ENCODE measurements at places on chromosomes 5 and 9.

- DNase-seq = no peak
Measured at GRCh38 chr5:167969998-167970397, 321.4 kb upstream of the WWC1 start.

- DNase-seq = no peak
Measured at GRCh38 chr5:122140900-122141299, 11.6 kb downstream of the ZNF474 start.

GRCh38 chr9:13529321-13530104, 250.0 kb upstream of the MPDZ start:
- no peak for DNase-seq

DNA sequence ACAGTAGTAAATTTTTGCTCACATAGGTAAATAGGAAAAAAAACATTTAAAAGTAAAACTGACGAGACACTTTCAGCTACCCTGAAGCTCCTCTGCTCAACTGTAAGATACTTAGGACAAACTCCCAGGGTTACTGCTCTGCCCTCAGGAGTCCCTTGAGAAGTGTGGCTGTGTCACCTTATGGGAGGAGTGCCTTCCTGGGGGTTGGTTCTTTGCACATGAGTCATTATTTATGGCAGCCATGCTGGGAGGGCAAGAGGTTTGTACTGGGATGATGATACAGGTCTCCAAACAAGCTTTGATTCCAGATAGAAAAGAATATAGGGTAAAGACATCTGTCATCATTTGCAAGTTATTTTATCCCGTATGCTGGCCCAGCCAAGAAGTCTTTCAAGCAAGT, 45.9 kb downstream of the TTC1 start:
- no peak for DNase-seq

DNA sequence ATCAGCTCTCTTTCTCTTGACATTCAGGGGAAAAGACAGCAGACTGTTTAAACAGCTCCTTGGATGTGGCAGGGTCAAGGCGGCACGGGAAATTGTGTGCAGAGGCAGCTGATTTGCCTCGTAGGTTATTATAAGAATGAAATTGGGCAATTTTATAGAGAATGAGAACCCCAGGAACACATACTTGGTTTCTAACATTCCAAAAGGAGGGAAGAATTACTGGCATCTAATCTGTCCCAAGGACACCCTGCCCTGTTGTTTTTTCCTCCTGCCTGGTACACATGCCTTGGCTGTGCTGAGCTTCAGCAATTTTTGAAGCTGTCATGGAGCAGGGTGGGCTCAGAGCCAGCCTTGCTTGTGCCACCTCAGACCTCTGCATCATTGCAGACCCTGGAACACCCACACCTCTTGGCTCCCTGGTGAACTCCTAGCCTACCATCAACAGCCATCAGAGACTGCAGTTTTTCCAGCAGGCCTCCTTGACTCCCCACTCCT, 143.6 kb downstream of the BOD1 start:
- DNase-seq = no peak

DNA sequence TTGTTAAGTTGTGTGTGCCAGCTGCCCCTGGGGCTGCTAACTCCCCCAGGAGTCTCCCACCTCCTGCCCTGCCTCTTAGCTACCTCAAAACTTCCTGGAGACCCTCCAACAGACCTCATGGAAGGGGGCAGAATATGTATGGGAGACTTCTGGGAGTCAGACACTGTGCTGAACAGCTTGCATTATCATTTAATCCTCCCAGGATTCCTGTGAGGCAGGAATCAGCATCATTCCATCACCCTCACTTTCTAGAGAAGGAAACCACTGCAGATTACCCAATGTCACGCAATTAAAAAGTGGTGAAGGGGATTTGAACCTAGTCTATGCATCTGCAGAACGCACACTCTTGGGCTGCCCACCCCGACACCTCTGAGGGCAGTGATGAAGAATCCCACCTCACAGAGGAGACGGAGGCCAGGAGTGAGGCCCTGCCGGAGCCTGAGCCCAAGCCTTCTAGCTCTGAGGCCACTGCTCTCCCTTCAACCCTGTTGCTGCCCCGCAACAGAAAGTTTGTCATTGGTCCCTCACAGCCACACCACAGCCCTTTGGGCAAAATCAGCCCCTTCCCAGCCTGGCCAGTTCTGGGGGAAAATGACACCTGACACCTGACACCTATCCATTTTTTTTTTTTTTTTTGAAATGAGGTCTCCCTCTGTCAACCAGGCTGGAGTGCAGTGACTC, 30.3 kb upstream of the IL17B start:
- DNase-seq = no peak

DNA sequence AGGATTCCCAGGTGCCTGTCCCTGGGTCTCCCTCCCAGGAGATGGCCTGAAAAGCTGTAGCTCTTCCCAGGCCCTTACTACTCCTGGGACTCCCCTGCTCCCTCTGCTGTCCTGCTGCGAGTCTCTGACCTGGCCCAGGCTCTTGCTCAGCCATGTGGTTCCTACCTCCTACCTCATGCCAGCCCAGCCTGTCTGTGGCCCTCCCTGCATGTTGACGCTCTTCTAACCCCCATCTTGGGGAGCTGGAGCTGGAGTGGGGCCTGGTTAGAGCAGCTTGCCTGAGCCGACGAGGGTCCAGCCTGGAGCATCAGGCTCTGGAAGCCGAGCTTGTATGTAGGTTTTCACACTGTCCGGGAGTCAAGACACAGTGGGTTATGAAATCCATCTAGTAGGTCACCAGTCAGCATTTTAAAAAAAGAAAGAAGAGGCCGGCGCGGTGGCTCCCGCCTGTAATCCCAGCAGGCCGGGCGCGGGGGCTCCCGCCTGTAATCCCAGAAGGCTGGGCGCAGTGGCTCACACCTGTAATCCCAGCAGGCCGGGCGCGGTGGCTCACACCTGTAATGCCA, 244.4 kb downstream of the FANCC start:
- DNase-seq = no peak

DNA sequence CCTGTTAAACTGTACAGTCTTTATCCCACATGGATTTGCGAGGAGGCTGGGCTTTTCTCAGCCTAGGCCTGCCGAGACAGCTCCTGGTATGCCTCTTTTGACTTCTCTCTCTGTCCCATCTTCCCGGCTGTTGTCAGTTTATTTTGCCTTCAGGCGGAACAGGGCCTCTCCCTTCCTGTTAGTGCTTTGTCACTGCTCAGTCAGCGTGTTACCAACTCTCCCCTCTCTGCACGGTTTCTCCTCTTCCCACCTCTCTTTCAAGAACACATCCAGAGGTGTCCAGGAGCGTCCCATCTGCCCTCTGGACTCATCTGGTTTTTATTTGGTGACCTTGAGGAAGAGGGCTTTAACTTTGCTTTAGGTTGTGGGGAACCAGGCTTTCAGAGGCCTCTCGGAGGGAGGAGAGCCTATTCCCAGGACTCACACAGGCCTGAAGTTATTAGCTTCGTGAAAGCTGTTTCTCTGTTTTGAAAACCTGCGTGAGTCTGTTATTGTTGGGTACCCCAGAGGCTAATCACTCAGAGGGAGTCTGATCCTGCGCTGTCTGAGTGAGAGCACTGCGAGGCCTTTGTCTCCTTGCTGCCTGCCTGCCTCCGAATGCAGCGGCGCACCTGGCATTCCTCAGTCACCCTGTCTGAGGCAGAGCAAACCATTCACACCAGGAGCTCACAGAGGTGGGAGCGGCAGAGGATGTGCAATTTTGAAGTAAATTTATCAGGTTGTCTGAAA, 234.4 kb upstream of the MPDZ start:
- no peak for DNase-seq

- peak; percentile 10 for DNase-seq
Measured at GRCh38 chr9:34546834-34547827, 24.3 kb upstream of the ENHO start.

GRCh38 chr9:35658137-35658967, at the start of gene CCDC107:
Gene CCDC107, plus strand, starts transcription at chr9:35658292. Its CDS starts 88 bp downstream, at chr9:35658380.
- DNase-seq = peak; percentile 69

- no peak for DNase-seq
Measured at GRCh38 chr9:114894206-114894605, 36.2 kb downstream of the TNFSF8 start.

DNA sequence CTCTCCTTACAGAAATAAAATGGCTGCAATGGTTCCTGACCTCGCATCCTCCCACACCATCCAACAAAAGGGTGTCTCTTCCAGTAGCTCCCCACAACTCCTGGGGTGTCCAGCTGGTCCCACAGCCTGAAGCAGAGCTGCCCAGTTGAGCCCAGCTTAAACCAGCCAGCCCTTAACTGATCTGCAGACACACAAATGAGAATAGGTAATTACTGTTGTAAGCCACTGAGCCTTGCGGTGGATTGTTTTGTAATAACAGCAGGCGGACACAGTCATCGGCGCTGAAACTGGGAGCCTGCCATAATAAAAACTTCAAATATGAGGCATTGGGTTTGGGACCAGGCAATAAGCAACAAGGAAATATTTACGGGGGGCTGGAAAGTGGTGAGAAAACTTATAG, 10.4 kb upstream of the ZBTB43 start:
- no peak for DNase-seq

GRCh38 chr5:76445063-76445462, 42.0 kb downstream of the IQGAP2 start:
- no peak for DNase-seq

DNA sequence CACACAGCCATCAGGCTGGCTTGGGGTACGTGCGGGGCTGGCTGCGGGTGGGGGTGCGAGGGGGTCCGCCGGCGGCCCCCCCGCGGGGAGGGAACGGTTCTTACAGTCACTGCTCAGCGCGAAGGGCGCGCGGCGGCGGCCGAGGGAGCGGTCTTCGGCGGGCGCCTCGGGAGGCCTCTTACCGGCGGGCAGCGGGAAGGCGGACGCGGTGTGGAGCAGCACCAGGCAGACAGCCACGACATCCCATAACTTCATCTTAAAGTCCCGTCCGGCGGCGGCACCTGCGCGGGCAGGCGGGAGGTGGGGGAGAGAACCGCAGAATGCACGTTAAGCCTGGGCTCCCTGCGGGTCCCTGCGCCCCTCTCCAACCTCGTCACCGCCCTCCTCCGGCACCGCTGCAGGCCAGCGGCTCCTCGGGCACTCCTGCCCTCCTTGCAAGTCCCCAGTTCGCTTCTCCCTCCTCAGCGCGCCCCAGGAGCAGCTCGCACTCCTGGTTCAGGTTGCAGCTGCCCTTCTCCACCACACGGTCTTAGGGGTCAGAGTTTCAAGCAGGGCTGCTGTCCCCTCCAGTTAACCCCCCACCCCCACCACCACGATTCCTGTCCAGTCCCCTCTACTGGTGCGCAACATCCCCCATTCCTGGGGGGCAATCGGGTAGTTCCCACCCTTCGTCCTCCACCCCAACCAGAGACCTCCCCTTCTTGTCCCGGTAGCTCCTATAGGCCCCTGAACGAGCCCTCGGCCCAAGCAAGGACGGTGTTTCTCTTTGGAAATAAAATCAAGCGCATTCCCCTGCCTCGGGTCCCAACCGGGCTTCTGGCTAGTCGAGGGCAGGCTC, 5.1 kb downstream of the GDNF start:
- DNase-seq = no peak

DNA sequence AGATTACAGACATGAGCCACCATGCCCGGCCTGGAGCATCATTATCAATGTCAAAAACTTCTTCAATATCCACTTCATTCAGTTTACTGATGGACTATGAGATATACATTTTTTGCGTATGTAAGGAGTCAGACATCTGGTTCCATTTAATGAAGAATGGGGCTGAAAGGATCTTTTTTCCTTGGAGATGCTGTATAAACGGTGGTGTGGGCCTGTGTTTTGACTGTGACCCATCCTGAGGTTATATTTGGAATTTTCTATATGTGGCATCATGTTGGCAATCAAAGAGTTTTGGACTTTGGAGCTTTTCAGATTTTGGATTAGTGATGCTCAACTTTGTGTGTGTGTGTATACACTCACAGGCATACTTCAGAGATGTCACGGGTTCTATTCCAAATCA, 85.7 kb upstream of the FBXL17 start:
- DNase-seq = no peak
